ENCODE measurements at places on chromosomes 2 and 18. TPM values are rescaled to one million over a fixed set of nuclear protein-coding genes. Genes with fewer than 3 reads are reported as not detected.

DNA sequence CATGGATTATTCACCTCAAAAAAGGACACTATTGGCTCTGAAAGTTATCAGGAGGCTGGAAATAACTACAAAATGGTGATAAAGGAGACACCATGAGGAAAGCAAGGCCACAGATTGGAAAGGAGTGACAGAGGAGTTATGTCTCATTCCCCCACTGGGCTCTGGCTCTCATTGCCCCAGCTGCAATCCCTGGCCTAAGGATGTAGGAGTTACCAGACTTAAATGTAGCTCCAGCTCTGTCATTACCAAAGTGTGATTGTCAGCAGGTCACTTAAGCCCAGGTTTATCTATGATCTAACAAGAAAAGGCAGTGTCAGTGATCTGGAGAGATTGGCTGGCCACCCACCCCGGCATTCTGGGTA, 1228.2 kb upstream of the DDX18 start:
- no peak overlapping the region for H3K27ac ChIP-seq
- H3K4me1 ChIP-seq, result no peaks in the 10 kb centered on the region
- H3K4me3 ChIP-seq, result no peak overlapping the region
- no peak for DNase-seq
- no peaks in the 10 kb centered on the region for H3K36me3 ChIP-seq
- no peaks in the 10 kb centered on the region for H3K27me3 ChIP-seq

DNA sequence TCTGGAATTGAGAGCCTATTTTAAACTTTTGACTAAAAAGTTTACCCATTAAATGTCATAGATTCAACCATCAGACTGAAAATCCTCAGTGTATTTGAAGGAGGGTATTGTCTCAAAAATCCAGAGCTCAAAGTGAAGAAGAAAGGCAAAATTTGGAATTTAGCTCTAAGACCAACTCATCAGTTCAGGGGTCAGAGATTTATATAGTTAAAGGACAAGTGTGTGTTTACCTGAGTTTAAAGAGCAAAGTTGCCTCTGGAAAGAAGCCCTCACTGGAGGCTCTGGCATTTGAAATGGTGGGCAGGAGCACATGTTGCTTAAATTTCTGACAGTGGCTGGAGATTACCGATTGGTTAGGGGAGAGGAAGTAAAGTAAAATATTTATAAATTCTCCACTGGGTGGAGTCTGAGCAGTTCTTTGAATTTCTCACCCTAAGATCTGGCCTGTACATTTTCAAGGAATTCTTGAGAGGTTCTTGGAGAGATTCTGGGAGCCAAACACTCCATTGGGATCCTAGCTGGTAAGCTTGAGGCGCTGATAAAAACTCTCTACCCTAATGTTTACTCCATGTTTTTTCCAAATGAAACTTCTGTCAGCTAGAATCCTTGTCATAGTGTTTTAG, at the start of gene KYNU:
Gene KYNU (plus strand): TSS at position 449 of the 623 bp plus-strand sequence. CDS start 7,704 bp downstream, outside the sequence.
- no peak for DNase-seq
- H3K36me3 ChIP-seq, result no peaks in the 10 kb centered on the region
- H3K4me3 ChIP-seq, result no peak within 1 kb of the TSS
- no peak within 1 kb of the TSS for H3K27ac ChIP-seq
- H3K27me3 ChIP-seq, result no peaks in the 10 kb centered on the region

DNA sequence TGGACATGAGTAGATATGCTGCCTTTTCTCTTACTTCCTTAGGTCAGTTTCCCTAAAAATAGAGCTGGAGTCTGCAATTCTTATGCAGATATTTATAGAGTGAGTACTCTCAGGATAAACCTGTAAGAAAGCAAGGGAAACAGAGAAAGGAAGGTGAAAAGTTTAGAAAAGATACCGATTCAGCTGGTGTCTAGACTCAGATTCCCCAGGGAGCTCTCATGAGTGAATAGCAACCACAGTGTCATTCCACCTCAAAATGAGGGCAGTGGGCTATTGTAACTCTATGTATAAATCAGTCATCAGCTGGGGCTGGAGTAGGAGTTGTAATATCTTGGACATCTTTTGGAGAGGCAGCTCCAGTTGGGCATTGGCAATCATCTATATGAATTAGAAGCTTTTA, 1485.1 kb upstream of the TMEFF2 start:
- H3K36me3 ChIP-seq, result no peaks in the 10 kb centered on the region
- no peak for DNase-seq
- H3K4me3 ChIP-seq, result no peak overlapping the region
- H3K4me1 ChIP-seq, result no peaks in the 10 kb centered on the region

GRCh38 chr2:199659207-199659606, 191.8 kb downstream of the FTCDNL1 start:
- peak overlapping the region; percentile 21 for H3K4me3 ChIP-seq
- no peak overlapping the region for H3K27ac ChIP-seq
- peak; percentile 44 for DNase-seq
- peaks cover 2% of the 10 kb centered on the region for H3K27me3 ChIP-seq
- no peaks in the 10 kb centered on the region for H3K36me3 ChIP-seq
- H3K4me1 ChIP-seq, result no peaks in the 10 kb centered on the region

DNA sequence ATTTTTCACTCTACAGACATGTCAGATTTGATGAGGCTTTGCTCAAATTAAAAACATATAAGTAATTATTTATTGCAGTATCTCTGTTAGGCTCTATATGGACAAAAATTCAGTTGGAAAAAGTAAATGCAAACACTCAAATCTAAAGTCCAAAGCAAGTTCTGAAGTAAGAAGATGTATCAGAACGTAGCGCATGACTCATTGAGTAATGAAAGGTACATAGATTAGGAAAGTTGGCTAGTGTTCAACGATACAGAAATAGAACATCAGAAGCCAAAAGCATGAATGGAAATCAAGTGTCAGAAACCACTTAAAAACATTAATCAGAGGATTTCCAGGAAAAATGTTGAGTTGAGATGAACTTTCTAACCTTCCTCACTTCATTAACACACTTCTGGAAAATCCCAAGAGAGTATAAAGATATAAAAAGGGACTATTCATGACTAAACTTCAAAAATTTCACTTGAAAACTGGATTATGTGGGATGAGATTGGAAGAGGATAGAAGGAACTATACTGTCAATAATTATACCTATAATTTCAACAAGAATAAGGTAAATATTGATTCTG, 494.1 kb downstream of the LRRTM4 start:
- no peak overlapping the region for H3K4me3 ChIP-seq
- H3K36me3 ChIP-seq, result no peaks in the 10 kb centered on the region
- H3K4me1 ChIP-seq, result no peaks in the 10 kb centered on the region

SLC4A3 gene
- total RNA-seq, result 339 TPM

DNA sequence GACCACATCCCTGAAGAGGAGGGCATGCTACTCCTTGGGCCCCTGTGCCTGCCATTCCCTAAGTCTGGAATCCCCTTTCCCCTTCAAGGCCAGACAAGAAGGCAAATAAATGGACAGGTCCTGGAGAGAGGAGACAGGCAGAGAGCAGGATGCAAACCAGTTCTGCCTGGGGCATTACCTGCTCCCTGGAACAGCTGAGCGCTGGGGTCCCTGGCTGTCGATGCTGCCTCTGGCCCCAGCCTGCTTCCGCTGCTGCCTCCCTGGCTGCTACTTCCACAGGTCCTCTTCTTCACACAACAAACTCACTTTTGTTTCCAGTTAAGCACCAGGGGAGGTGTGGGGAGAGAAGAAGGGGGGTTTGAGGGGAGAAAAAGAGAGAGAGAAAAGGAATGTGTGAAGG, 53.1 kb downstream of the SLC4A5 start:
- H3K4me3 ChIP-seq, result no peak overlapping the region
- no peak for DNase-seq
- H3K4me1 ChIP-seq, result no peaks in the 10 kb centered on the region
- H3K27ac ChIP-seq, result no peak overlapping the region
- no peaks in the 10 kb centered on the region for H3K36me3 ChIP-seq

GRCh38 chr2:218028562-218029348, 26.0 kb upstream of the TNS1 start:
- H3K4me1 ChIP-seq, result peaks cover 59% of the 10 kb centered on the region
- peak overlapping the region; percentile 62 for H3K27ac ChIP-seq
- H3K27me3 ChIP-seq, result no peaks in the 10 kb centered on the region
- no peak for DNase-seq
- no peaks in the 10 kb centered on the region for H3K36me3 ChIP-seq
- H3K4me3 ChIP-seq, result no peak overlapping the region

GRCh38 chr2:17661460-17661859, 92.2 kb downstream of the SMC6 start:
- no peak for DNase-seq
- H3K4me3 ChIP-seq, result no peak overlapping the region
- H3K27ac ChIP-seq, result no peak overlapping the region
- peaks cover 58% of the 10 kb centered on the region for H3K36me3 ChIP-seq
- H3K27me3 ChIP-seq, result no peaks in the 10 kb centered on the region
- H3K4me1 ChIP-seq, result no peaks in the 10 kb centered on the region

GRCh38 chr18:62526098-62527025, 3.5 kb downstream of the ZCCHC2 start:
- peak overlapping the region; percentile 93 for H3K4me3 ChIP-seq
- H3K36me3 ChIP-seq, result no peaks in the 10 kb centered on the region
- H3K27ac ChIP-seq, result peak overlapping the region; percentile 96
- DNase-seq, result peak; percentile 89
- H3K4me1 ChIP-seq, result peaks cover 57% of the 10 kb centered on the region
- no peaks in the 10 kb centered on the region for H3K27me3 ChIP-seq

DNA sequence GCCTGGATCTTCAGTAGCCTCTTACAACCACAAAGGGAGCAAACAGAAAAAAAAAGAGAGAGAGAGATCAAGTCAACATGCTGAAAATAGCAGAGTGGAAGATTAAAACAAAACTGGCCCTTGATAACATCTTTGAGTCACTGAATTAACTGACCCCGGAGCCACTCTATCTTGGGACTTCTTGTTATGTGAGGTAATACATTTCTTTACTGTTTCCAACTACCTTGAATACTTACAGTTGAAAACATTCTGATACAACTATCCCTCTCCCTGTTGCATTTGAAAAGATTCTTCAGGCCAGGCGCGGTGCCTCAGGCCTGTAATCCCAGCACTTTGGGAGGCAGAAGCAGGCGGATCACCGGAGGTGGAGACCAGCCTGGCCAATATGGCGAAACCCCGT, 208.1 kb downstream of the MEMO1 start:
- H3K27me3 ChIP-seq, result peaks cover 5% of the 10 kb centered on the region
- DNase-seq, result no peak
- H3K27ac ChIP-seq, result no peak overlapping the region
- no peaks in the 10 kb centered on the region for H3K36me3 ChIP-seq
- no peaks in the 10 kb centered on the region for H3K4me1 ChIP-seq

DNA sequence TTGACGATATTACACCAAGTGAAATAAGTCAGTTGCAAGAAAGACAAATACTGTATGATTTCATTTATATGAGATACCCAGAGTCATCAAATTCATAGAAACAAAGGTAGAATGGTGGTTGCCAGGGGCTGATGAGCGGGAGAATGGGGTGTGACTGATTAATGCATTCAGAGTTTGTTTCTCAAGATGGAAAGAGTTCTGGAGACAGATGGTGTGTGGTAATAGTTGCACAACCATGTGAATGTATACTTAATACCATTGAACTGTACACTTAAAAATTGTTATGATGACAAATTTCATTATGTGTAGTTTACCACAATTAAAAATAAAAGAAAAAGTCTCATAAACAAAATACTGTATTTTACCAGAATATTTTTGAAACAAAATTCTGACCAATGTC, 117.3 kb downstream of the PIGN start:
- no peak overlapping the region for H3K4me3 ChIP-seq
- H3K4me1 ChIP-seq, result no peaks in the 10 kb centered on the region
- no peaks in the 10 kb centered on the region for H3K36me3 ChIP-seq
- H3K27me3 ChIP-seq, result no peaks in the 10 kb centered on the region
- H3K27ac ChIP-seq, result no peak overlapping the region
- no peak for DNase-seq

DNA sequence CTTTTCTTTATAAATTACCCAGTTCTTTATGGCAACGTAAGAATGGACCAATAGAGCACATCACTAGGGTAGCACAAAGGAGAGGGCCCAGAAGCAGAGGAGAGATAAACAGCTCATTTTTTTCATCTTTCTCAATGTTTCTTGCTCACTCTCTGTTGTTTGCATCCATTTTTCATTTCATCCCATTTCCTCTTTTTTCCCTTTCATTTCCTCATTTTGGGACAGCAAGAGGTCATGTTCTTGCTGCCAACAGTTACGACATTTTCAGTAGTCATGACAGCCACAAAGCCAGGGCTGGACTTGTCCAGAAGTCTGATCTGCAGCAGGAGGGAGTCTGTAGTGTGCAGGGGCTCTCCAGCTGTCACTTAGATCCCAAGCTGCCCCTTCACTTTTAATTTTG, 52.7 kb upstream of the CYP1B1 start:
- H3K4me1 ChIP-seq, result no peaks in the 10 kb centered on the region
- no peaks in the 10 kb centered on the region for H3K27me3 ChIP-seq
- H3K4me3 ChIP-seq, result no peak overlapping the region
- no peaks in the 10 kb centered on the region for H3K36me3 ChIP-seq

GRCh38 chr2:193824474-193824873, 1629.7 kb upstream of the TMEFF2 start:
- H3K27me3 ChIP-seq, result no peaks in the 10 kb centered on the region
- DNase-seq, result no peak
- H3K36me3 ChIP-seq, result no peaks in the 10 kb centered on the region
- no peaks in the 10 kb centered on the region for H3K4me1 ChIP-seq

- H3K27me3 ChIP-seq, result no peaks in the 10 kb centered on the region
- DNase-seq, result no peak
- no peak overlapping the region for H3K4me3 ChIP-seq
- H3K36me3 ChIP-seq, result no peaks in the 10 kb centered on the region
- H3K27ac ChIP-seq, result no peak overlapping the region
- no peaks in the 10 kb centered on the region for H3K4me1 ChIP-seq
Observed at GRCh38 chr2:143355870-143356269, 226.7 kb downstream of the ARHGAP15 start.

GRCh38 chr2:100064592-100065428, 77.6 kb downstream of the AFF3 start:
- DNase-seq, result no peak
- no peaks in the 10 kb centered on the region for H3K36me3 ChIP-seq
- H3K27ac ChIP-seq, result no peak overlapping the region
- no peaks in the 10 kb centered on the region for H3K4me1 ChIP-seq
- no peaks in the 10 kb centered on the region for H3K27me3 ChIP-seq

DNA sequence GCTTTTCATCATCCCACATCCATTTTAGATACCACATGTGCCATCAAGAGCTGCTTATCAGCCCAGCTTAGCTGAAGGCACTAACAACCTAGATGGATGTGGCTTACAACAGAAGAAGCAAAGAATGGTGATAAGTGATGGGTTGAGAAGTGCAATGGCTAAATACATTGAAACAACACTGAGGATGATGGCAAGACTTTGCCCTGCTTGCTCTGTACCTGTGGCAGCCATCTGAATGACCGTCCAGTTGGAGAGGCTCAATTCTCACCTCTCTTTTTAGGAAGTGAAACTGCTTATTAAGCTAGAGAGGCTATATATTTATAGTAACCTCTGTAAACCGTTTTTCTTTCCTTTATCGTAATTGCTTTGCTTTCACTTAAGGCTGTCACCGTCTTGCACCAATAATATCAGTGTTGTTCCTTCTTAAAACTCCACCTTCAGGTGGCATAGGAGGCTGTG, 5.7 kb downstream of the GPATCH11 start:
- no peak overlapping the region for H3K4me3 ChIP-seq
- H3K27me3 ChIP-seq, result no peaks in the 10 kb centered on the region
- peaks cover 9% of the 10 kb centered on the region for H3K4me1 ChIP-seq
- peaks cover 70% of the 10 kb centered on the region for H3K36me3 ChIP-seq
- no peak overlapping the region for H3K27ac ChIP-seq
- DNase-seq, result no peak

- H3K27me3 ChIP-seq, result no peaks in the 10 kb centered on the region
- peaks cover 7% of the 10 kb centered on the region for H3K4me1 ChIP-seq
- H3K4me3 ChIP-seq, result no peak overlapping the region
- H3K36me3 ChIP-seq, result no peaks in the 10 kb centered on the region
- DNase-seq, result no peak
Observed at GRCh38 chr2:84942964-84943421, 28.0 kb upstream of the KCMF1 start.
